CD4-positive, alpha-beta T cell treated with Interleukin-1 beta for 1 hour (primary cell): ENCODE measurements at places on chromosomes 7 and 10.
A peak's percentile ranks its signal among the peaks of the same experiment; 100 is the strongest.

- DNase-seq: no peak
These were observed 65.4 kb downstream of the SGMS1 start for GRCh38 chr10:50558371-50558770.

GRCh38 chr10:110613996-110614495, 30.1 kb upstream of the RBM20 start:
- DNase-seq: no peak

DNA sequence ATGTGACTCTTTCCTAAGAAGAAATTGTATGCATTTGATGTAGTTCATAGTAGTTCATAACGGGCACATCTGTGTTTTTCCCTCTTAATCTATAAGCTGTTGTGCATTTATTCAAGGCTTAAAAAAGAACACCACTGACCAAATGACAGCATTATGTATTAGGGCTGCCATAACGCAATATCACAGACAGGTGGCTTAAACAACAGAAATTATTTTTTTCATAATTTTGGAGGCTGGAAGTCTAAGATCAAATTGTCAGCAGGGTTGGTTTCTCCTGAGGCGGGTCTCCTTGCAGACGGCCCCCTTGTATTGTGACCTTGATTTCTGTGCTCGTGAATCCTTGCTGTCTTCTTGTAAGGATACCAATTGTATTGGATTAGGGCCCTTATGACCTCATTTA, 627 bp upstream of the SSMEM1 start:
- no peak for DNase-seq

- no peak for DNase-seq
These were observed 256.0 kb downstream of the SKAP2 start for GRCh38 chr7:26608402-26608801.

- no peak for DNase-seq
These were observed 365.3 kb upstream of the IGFBP3 start for GRCh38 chr7:46286356-46286755.

- no peak for DNase-seq
These were observed 158.4 kb downstream of the BBS9 start for GRCh38 chr7:33287738-33288137.

GRCh38 chr10:35890676-35891495, 248.8 kb upstream of the FZD8 start:
- no peak for DNase-seq

DNA sequence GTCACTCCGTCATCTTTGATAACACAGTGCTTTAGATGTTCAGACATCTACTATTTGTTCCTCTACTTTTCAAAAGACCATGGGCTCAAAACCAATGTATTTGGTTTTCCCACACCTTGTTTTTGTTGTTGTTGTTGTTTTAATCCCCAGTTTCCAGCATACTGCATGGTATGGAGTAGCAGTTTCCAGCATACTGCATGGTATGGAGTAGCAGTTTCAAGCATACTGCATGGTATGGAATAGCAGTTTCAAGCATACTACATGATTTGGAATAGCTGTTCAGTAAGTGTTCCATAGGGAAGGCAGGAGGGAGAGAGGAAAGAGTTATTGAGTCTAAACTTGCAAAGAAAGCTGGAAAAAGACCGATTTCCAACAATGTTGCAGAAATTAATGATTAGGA, 314.3 kb upstream of the PRKCQ start:
- DNase-seq: no peak

DNA sequence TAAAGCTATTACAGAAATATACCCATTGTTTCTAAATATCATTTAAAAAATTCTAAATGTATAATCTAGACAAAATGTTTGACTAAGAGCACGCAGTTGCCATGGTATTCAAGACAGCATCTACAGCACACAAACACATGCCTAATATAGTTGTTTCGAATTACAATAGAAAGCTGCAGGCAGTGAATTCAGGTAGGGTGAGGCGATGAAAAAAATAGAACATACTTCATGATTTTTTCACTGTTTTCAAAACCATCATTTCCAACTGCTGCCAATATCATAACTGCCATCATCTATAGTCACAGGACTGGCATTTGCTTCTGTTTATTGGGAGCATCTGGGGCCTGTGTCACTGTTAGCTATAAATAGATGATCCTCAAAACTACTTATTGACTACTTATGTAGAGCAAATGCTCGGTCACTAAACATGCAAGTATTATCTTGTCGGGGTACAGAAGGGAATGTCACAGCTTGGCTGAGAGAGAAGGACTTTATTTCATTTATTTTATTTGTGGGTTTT, 34.4 kb upstream of the OTUD1 start:
- no peak for DNase-seq

- DNase-seq: no peak
These were observed 201.4 kb downstream of the INHBA start for GRCh38 chr7:41501466-41501865.

GRCh38 chr10:91598211-91598977, 34.5 kb downstream of the PPP1R3C start:
- no peak for DNase-seq

- no peak for DNase-seq
These were observed 12.4 kb downstream of the CPA5 start for GRCh38 chr7:130356876-130357611.

DNA sequence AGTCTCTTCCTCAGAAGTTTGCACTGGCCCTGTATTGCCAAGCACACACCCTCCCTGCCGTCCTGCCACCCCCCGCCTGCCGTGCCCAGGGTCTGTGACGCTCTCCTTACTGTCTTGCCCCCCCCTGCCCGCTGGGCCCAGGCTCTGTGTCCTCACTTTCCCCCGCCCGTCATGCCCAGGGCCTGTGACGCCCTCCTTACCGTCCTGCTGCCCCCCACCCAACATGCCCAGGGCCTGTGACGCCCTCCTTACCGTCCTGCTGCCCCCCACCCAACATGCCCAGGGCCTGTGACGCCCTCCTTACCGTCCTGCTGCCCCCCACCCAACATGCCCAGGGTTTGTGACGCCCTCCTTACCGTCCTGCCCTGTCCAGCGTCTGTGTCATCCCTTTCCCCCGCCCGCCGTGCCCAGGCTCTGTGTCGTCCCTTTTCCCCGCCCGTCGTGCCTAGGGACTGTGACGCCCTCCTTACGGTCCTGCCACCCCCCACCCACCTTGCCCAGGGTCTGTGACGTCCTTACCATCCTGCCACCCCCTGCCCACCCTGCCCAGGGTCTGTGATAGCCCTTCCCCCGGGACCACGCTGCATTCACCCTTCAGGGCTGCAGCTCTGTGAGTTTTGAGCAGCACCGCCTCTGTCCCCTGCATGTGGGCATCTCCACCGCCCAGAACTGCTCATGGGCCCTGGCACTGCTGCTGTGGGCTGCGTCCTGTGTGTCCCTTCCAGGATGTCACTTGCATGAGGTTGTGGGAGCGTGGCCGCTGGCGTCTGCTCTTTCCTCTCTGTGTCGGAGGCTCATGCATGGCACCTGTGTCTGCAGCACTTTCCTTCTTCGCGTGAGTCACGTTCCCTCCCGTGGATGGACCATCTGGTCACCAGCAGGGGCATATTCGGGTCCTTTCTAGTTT, 19.3 kb upstream of the PRKAR1B start:
- no peak for DNase-seq

DNA sequence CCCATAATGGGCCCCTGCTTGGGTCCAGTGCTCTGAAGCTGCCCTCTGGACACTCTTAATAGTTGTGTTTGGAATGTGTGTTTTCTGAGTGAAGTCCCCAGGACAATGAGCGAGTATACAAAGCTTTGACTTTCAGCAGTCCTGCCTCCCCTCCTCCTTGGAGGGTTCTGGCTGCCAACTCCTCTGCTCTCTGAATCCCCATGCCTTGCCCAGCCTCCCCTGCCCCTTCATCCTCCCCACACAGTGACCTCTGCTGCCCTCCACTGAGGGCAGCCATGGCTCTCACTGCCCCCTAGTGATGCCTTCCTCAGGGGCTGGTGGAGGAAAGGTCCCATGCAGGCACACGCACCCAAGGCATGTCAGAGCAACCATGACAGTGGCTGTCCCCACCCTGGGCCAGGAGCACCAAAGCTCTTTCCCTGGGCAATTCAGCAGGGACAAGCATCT, 40.9 kb downstream of the FRMPD2 start:
- DNase-seq: no peak

DNA sequence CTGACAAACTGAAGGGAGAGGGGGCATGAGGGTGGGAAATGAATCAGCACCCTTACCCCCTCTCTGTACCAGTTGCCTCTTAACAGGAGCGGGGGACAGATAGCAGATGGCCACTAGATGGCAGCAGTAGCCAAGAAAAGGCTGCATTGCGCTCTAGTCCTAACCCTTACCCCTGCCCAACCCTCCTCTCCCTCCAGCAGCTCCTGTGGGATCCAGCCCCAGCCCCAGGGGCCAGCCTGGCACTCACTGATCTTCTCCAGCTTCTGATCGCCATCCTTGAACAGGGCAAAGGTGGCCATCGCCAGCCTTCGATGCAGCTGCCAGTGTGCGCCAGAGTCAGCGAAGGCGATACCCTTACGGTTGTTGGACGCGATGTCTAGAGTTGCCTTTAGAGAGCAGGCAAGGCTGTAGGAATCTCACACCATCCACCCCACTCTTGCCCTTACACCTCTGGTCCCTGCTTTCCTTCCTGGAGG, 2.2 kb downstream of the CYP17A1 start:
- peak; percentile 70 for DNase-seq

- no peak for DNase-seq
These were observed 512.5 kb downstream of the REEP3 start for GRCh38 chr10:64033711-64034110.

DNA sequence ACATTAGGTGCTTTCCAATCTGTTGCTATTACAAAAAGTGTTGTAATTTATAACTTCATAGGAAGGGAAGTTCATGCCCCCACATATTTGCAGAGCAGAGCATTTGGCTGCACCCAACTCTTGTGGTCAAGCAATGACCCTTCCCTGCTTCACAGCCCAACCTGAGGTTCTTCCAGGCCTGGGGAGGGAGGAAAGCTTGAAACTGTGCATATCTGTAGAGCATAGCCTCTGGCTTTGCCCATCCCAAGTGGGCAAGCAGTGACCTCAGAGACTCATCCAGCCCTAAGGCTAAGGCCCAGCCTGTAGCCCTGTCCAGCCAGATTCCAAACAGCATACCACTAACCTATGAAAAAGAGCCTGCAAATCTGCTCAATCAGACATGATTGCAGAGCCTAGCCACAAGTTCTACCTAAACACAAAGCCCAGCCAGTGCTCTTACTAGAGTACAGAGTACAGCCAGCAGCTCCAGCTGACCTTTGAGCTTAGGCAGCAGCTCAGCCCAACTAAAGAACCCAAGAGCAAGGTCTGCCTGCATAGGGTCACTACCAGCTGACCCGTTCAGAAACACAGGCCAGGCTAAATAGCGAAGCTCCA, 14.4 kb upstream of the GSTK1 start:
- no peak for DNase-seq

- no peak for DNase-seq
These were observed 12.8 kb downstream of the HECTD2 start for GRCh38 chr10:91422915-91423314.

GRCh38 chr7:101618916-101619315, 10.2 kb downstream of the MYL10 start:
- no peak for DNase-seq

DNA sequence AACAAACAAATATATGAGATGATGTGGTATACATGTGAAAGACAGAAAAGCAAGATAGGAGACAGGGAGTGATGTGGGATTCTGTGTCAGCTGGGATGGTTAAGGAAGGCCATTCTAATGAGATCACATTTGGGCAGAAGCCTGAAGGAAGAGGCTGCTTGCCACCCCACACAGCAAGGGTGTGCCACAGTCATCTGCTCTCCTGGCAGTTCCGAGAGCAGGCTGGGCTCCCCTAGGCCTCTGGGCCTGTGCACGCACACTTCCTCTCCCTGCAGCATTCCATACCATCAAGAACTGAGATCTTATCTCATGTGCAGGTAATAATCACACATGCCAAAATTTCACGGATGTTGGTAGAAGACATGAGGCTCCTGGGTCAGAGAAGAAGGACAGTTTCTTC, 43.1 kb downstream of the SYPL1 start:
- DNase-seq: no peak

DNA sequence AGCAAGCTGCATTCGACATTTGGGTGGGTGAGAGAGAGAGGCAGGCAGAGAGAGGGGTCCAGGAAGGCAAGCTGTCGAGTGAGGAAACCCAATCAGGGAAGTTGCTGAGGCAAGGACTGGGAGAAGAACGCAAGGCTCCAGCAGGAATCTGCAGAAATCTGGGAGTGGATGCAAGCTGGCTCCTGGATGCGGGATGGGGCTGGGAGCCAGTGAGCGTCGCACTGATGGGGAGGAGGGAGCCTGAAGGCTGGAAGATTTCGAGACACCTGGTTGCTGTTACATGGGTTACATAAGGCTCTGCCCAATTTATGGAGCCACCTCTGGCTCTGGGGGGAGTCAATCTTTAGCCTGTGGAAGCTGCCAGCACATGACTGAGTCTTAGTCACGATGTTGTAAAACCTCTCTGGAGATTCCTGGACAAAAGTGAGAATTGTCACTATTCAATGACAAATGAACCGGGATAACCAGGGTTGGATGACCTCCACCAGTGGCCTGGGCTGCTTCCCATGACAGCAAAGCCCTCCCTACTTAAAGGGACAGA, 51.1 kb upstream of the ADRB1 start:
- no peak for DNase-seq

DNA sequence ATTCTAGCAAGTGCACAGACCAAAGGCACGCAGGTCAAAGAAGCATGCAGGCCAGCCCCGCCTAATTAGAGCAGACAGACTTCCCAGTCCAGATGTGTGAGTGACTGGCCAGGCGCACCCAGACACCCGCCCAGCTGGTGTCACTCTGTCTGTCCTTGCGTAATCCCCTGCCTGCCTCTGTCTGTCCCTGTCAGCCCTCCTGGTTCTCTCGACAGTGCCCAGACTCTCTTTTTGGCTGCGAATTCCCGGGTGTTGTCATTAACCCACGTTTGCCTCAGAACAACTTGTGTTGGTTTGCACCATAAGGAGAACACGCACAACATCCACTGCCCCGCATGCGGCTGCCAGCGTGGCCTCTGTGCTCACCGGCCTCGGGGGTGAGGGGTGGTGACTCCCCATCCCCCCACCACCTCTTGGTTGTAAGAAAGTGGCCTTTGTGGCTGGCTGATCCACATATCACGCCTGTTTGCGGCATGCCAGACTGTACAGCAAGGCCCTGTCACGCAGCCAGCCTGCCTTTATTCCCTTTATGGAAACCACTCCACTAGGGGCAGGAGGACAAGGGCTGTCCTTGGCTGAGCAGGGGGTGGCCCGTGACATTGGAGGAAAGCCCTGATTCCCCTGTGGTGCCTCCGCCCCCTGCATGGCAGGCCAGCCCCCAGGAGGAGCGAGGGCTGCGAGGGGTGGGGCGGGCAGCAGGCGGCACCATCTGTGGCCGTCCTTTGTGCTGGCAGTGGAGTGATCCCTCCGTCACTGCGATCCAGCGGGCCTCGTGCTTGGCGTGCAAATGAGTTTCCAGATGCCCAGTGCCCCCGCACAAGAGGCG, 72.8 kb upstream of the PPIF start:
- no peak for DNase-seq

- no peak for DNase-seq
These were observed 199.2 kb downstream of the SLC25A13 start for GRCh38 chr7:96122746-96123145.

DNA sequence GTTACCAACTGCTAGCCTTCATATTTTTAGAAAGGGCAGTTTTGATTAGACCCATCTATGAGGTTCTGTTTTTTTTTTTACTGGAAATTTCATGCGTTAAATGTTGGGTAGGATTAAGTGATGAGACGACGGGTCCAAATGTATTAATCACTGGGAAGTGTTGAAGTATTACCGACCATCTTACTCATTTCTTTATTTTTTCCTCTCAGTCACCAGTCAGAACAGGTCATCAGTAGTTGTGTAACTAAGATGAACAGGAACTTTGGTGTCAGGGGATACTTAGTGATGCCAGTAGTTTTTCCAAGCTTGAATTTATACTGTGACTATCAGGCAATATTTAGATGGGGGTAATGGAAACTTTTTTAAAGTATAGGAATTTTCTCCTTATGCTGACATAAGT, 14.2 kb downstream of the TFAM start:
- DNase-seq: no peak
